GM23248 (cell line): ENCODE measurements at places on chromosomes 13 and 19. TPM values are rescaled to one million over a fixed set of nuclear protein-coding genes. Genes with fewer than 3 reads are reported as not detected.
A peak's percentile ranks its signal among the peaks of the same experiment; 100 is the strongest.

Gene KBTBD7
- 3.5 and 3.9 TPM in 2 replicates for polyA plus RNA-seq

Gene ZNF221
- 1.6 and 1.9 TPM in 2 replicates for polyA plus RNA-seq

Gene APOC1
- 0.49 TPM in 1 of 2 replicates, not detected in the other for polyA plus RNA-seq

Gene TNFRSF19
- 2.7 and 3.4 TPM in 2 replicates for polyA plus RNA-seq

DNA sequence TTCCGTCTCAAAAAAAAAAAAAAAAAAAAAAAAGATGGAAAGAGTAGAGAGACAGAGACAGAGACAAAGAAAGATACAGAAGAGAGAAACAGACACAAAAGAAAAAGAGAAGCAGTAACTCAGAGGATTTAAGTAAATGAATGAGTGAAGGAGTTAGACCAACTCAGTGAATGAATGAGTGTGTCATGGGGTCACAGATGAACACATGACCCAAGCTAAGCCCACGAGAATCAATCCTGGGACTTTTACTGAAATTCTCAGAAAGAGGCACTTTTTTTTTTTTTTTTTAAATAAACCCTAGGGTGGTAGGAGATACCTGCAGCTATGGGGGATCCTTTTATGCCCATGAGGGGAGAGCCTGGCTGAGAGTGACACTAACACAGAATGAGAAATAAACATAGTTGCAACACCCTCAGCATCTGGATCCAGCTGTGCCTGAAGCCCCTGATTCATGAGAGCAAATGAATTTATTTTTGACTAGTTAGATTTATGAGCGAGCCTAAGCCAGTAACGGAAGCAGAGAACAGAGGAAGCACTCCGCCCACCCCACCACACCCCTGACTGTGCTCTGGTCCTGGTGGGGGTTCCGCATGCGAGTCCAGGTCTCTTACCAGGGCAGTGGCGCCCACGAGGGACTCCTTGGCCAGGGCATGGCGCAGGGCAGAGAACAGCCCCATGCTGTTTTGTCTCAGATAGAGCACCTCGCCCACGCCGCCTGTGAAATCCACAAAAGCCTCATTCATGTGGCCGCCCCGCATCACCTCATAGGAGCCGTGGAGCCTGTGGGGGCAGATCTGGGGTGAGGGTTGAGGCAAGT, 4.6 kb downstream of the CAPN12 start:
- DNase-seq: no peak

GRCh38 chr19:48325265-48325910, at the start of gene EMP3:
TSS of gene EMP3 (plus strand) at chr19:48325552. CDS start at chr19:48326845, 1,293 bp downstream.
- DNase-seq: peak; percentile 97

DNA sequence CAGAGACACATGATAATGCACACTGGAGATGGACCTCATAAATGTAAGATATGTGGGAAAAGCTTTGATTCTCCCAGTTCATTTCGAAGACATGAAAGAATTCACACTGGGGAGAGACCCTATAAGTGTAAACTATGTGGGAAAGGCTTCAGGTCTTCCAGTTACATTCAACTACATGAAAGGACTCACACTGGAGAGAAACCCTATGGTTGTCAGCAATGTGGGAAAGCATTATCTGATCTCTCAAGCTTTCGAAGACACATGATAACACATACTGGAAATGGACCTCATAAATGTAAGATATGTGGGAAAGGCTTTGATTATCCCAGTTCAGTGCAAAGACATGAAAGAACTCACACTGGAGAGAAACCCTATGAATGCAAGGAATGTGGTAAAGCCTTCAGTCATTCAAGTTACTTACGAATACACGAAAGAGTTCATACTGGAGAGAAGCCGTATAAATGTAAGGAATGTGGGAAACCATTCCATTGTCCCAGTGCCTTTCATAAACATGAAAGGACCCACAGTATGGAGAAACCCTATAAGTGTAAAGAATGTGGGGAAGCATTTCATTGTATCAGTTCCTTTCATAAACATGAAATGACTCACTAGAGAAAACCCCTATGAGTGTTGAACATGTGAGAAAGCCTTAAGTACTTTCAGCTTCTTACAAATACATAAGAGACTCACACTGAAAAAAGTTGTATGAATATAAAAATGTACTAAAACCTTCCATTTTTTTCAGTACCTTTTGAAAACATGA, 14.7 kb downstream of the ZNF441 start:
- DNase-seq: peak; percentile 40

GRCh38 chr13:48769107-48769704, 115.5 kb downstream of the CYSLTR2 start:
- DNase-seq: peak; percentile 92

- DNase-seq: no peak
Measured at GRCh38 chr13:102862624-102863210, 16.9 kb downstream of the ERCC5 start.
